ENCODE measurements at places on chromosomes 13 and 19. TPM values are rescaled to one million over a fixed set of nuclear protein-coding genes. Genes with fewer than 3 reads are reported as not detected.

ZNF99 gene
- total RNA-seq, result not detected

CCNA1 gene
- not detected for total RNA-seq

SYNGR4 gene
- total RNA-seq, result not detected

DNA sequence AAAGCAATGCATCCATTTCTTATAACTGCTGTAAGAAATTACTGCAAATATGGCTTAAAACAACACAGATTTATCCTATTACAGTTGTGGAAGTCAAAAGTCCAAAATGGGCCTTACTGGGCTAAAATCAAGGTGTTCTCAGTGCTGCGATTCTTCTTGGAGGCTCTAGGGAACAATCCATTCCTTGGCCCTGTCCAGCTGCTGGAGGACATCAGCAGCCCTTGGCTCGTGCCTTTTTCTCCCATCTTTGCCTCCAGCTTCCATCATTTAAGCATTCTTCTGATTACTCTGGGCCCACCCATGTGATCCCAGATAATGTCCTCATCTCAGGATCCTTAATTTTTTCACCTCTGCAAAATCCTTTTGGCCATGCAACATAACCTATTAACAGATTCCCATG, 607.1 kb downstream of the DCT start:
- no peak for DNase-seq

- DNase-seq, result no peak
Measured at GRCh38 chr19:12617646-12618045, 6.9 kb downstream of the ZNF791 start.

- DNase-seq, result no peak
Measured at GRCh38 chr19:35116072-35116801, 614 bp downstream of the FXYD3 start.

DNA sequence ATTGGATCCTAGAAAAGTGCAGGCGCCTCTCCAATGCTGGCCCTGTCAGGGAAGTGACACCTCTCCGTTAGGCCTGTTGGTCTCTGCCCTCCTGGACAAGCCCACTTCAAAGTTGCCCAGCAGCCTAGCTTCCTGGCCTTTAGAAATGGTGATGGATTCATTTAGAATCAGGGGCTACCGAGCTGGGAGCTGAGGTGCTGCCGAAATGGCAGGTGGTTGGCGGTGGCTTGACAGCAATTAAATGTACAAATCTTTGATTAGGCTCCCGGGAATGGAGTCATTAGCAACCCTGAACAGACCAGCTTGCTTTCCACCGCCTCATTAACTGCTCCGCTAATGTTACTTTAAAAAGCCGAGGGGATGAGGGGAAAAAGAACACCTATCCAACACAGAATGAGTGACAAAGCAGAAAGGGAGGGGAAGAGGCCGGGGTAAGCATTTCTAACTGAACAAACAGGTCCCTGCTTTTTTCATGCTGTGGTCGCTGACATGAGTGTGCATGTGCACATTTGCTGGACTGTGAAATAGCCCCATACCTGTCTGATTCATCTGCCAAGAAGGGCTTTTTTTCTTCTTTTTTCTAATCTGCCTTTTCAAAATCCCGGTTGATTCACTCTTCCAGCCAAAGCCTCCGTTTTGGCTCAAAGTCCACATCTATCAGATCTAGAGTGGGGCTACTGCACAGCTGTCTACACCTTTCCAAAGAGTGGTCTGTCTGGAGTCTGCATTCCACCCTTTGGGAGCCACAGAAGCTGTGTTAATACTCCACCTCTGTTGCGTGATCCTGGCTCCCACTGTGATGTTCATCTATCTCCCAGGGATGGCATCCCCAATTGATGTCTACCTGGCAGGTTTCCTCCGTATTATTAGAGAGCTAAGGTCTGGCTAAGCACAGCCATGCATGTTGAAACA, 431.9 kb downstream of the COG6 start:
- no peak for DNase-seq

GRCh38 chr19:1267477-1268225, 1.5 kb upstream of the CIRBP start:
- DNase-seq, result no peak

PCDH17 gene
- total RNA-seq, result not detected

DNA sequence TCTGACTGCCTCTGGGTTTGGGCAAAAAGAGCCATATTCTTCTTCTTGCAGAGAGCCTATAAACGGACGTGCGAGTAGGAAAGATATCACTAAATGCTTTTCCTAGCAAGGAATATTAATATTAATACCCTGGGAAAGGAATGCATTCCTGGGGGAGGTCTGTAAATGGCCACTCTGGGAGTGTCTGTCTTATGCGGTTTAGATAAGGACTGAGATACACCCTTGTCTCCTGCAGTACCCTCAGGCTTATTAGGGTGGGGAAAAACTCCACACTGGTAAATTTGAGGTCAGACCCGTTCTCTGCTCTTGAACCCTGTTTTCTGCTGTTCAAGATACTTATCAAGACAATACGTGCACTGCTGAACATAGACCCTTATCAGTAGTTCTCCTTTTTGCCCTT, 763.8 kb downstream of the SLITRK5 start:
- DNase-seq, result no peak

DNA sequence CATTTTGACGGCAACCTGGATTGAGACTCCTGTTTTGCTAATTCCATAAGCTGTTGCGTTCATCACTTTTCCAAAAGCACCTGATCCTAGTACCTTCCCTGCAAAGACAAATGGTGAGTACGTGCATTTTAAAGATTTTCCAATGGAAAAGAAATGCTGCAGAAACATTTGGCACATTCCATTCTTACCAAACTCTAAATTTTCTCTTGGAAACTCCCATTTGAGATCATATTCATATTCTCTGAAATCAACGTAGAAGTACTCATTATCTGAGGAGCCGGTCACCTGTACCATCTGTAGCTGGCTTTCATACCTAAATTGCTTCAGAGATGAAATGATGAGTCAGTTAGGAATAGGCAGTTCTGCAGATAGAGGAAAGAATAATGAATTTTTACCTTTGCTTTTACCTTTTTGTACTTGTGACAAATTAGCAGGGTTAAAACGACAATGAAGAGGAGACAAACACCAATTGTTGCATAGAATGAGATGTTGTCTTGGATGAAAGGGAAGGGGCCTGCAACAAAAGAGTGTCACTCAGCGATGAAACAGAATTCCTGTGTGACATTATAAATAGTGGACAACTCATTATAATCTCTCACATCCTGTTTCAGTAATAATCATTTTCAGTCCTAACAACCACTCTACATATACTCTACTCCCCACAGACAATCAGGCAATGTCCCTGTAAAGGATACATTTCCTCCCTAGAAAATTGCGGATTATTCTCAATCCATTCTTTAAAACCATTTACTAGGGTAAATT, 45.6 kb upstream of the URAD start:
- no peak for DNase-seq

DNA sequence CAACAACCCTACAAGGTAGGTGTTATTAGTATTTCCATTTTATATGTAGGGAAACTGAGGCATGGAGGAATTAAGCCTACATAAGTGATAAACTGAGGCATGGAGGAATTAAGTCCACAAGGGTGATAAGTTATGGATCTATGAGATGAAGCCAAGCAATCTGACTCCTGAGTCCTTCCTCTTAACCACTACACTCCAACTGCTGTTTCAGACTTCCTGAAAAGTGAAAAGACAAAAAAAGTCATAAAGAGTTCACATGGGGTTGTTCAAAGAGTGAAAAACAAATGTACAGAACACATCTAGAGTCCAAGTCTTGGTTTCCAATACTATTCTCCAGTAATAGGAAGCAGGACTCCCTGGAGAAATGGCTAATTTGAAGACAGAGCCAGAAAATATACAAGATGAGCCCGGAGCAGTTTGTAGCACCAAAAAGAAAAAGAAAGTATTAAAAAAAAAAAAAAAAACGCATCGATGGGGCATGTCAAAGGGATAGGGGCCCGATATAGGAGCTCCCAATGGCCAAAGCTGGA, 12.1 kb downstream of the CRYL1 start:
- no peak for DNase-seq

RETN gene
- not detected for total RNA-seq

GRCh38 chr13:74708629-74709028, 574.4 kb upstream of the KLF12 start:
- no peak for DNase-seq

Measured in activated CD8-positive, alpha-beta T cell treated with anti-CD3 and anti-CD28 coated beads for 36 hours (primary cell).